ENCODE measurements at places on chromosomes 2 and 18. TPM values are rescaled to one million over a fixed set of nuclear protein-coding genes. Genes with fewer than 3 reads are reported as not detected.

CCBE1 gene
- 2.9 TPM for total RNA-seq

DNAH7 gene
- total RNA-seq, result 0.44 TPM

ASB18 gene
- total RNA-seq, result 1.9 TPM

XPO1 gene
- total RNA-seq, result 70.9 TPM

STARD6 gene
- not detected for total RNA-seq

IRS1 gene
- total RNA-seq, result 13.7 TPM

NEU2 gene
- total RNA-seq, result not detected

ACMSD gene
- not detected for total RNA-seq

RBM44 gene
- 0.47 TPM for total RNA-seq

WDR75 gene
- total RNA-seq, result 20.3 TPM

APLF gene
- total RNA-seq, result 5.5 TPM

SERPINB4 gene
- not detected for total RNA-seq

LIMS2 gene
- total RNA-seq, result 157 TPM

CPO gene
- total RNA-seq, result 0.50 TPM

GRCh38 chr2:168378960-168379669 lies 77.0 kb upstream of the CERS6 start:
- DNase-seq, result no peak

DNA sequence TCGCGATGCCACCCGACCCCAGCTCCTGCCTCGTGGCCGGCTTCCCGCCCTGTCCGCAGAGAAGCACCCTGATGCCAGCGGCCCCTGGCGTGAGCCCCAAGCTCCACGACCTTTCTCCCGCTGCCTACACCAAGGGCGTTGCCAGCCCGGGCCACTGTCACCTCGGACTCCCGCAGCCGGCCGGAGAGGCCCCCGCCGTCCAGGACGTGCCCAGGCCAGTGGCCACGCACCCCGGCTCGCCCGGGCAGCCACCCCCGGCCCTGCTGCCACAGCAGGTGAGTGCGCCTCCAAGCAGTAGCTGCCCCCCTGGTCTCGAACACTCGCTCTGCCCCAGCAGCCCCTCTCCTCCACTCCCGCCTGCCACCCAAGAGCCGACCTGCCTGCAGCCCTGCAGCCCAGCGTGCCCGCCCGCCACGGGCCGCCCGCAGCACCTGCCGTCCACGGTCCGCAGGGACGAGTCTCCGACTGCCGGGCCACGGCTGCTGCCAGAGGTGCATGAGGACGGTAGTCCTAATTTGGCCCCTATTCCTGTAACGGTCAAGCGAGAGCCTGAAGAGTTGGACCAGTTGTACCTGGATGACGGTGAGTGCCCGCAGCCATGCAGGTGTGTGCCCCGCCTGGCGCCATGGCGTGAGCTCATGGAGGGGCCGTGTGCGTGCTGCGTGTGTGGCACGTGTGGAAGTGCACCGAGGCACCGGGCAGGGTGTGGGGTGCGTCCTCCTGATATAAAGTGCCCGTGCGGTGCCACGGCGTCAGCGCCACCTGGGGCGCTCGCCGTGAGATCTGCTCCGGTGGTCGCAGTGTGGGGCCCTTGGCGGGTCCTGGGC lies 90.8 kb downstream of the NFATC1 start:
- DNase-seq, result peak; percentile 23

- no peak for DNase-seq
Observed at GRCh38 chr18:59701272-59701671, 4.0 kb upstream of the CCBE1 start.

- DNase-seq, result no peak
Observed at GRCh38 chr2:207405150-207405549, 124.6 kb upstream of the CREB1 start.

DNA sequence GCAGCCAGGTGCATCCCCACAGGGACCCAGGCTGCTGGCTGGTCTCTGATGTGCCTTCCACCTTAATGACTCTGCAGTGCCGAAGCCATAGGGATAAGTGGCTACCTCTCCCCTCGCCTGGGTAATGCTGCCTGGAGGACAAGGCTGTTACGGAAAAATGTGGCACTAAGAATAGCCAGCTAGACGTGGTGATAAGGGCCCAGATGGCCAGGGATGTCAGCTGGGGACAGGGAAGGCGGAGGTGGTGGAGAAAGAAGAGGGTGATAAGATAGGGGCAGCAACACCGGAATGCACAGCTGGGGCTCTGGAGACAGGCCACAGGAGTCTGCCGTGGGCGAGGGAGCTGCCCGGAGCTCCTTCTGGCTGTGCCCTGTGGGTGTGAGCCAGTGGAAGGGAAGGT lies 170.6 kb downstream of the FHOD3 start:
- DNase-seq, result peak; percentile 67

- DNase-seq, result no peak
Observed at GRCh38 chr2:180647621-180648020, 332.8 kb upstream of the UBE2E3 start.

GRCh38 chr2:12796657-12797056 lies 79.9 kb downstream of the TRIB2 start:
- peak; percentile 71 for DNase-seq

GRCh38 chr2:217054791-217055190 lies 194.9 kb upstream of the TNP1 start:
- peak; percentile 76 for DNase-seq

- no peak for DNase-seq
Observed at GRCh38 chr2:102013206-102014040, 21.7 kb downstream of the IL1R2 start.

GRCh38 chr2:69386360-69386759 lies 667 bp downstream of the GFPT1 start:
- DNase-seq, result no peak

- no peak for DNase-seq
Observed at GRCh38 chr2:31238126-31238905, 4.4 kb downstream of the EHD3 start.

DNA sequence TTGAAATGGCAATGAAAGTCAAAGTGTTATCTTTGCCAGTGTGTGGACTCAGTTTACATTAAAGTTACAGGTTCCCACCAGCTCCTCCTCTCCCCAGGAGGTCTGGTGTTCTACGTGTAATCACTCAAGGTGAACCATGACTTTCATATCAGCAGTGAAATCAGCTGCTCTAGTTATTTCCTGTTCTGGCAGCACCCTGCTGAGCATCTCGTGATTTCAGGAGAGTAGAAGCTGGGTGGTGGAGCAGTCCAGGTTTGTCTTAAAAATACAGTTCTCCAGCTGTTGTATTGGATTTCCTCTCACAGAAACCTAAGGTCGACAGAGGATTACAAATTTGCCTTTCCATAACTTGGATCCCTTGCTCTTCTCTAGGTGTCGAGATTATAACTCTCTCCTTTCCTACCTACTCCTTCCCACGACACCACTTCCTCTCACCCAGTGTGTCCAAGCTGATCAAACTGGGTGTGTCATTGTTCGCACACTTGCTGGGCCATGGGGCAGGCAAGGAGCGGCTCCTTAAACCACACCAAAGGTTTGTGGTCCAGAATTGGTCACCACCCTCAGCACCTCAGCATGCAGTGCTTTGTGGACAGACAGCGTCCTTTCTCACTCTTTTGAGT lies 13.0 kb upstream of the ARHGAP25 start:
- DNase-seq, result no peak

GRCh38 chr2:95284886-95285541 lies 10.8 kb downstream of the PROM2 start:
- no peak for DNase-seq

- no peak for DNase-seq
Observed at GRCh38 chr18:74337912-74338309, 22.3 kb downstream of the C18orf63 start.

DNA sequence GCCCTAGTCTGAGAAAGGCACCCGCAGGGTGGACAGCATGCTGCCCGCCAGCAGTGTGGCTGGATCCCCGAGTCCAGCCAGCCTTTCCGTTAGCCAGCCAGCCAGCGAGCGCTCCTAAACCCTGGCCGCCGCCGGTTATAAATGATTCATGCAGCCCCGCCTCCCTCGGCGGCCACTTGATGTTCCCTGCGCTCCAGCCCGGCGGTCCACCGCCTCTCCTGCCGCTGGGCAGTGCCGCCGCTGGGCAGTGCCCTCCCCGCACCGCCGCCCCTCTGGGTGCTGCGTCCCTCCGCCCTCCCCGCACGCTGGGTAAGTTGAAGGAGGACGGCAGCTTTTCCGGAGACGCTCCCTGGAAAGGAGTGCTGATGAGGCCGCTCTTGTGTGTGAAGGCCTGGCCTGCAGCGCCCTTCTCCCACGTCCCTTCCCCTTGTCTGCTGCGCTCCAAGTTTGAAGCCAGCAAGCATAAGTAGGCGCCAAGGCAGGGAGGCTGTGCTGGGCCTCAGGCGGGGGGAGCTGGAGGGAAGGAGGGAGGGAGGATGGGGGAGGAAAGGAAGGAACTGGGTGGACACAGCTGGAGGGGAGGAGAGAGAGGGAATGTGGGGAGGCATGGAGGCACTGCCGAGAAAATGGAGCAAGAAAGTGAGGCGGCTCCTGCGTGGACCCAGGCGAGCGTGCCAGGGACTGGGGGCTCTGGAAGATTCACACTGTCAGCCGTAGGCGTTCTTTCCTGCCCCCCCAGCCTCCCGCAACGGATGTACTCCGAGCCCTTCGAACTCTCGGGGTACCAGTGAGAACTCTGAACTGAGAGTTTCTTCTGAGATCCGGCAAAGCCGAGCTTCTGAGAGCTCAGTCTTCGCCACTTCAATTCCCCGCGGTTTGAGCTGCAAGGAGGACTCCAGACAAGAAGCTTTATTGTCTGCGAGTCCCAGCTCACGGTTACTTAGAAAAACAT lies 131.9 kb downstream of the GLI2 start:
- peak; percentile 89 for DNase-seq

DNA sequence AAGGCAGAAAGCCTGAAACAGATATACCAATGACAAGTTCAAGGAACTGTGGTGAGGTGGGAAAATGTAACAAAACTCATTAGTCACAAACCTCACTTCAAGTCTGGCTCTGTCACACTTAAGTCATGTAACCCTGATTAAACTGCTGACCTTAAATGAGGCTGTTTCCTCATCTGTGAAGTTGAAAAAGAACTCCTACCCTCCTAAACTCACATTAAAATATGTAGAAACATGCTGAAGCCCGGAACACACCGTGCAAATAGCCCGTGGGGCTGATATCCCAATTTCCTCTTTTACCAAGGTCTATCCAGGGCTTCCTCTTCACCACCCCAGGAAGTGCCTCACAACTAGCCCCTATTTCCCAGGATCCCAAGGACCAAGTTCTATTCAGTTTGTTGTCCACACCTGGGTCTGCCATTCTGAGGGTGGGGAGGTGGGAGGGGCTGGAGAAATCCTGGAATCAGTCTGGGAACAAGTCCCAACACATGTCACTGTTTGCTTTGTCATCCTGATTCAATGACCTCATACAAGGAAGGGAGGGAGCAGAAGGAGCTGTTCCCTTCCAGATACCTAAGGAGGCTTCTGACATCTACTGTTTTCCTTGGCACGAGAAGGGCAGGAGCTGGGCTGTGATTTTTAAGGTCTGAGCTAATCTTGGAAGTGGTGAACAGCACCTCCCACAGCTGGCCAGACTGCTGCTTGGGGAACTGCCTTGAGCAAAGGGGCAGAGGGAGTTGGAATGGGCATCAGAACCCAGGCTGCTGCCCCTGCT lies 42.3 kb downstream of the SLC4A1AP start:
- peak; percentile 80 for DNase-seq

GRCh38 chr2:203625701-203626100 lies 80.7 kb upstream of the CD28 start:
- no peak for DNase-seq

- DNase-seq, result no peak
Observed at GRCh38 chr2:137168552-137168951, 403.2 kb downstream of the THSD7B start.

All from left cardiac atrium (tissue), 4 donors.